ENCODE measurements at places on chromosomes 5 and 9.
A peak's percentile ranks its signal among the peaks of the same experiment; 100 is the strongest.

DNA sequence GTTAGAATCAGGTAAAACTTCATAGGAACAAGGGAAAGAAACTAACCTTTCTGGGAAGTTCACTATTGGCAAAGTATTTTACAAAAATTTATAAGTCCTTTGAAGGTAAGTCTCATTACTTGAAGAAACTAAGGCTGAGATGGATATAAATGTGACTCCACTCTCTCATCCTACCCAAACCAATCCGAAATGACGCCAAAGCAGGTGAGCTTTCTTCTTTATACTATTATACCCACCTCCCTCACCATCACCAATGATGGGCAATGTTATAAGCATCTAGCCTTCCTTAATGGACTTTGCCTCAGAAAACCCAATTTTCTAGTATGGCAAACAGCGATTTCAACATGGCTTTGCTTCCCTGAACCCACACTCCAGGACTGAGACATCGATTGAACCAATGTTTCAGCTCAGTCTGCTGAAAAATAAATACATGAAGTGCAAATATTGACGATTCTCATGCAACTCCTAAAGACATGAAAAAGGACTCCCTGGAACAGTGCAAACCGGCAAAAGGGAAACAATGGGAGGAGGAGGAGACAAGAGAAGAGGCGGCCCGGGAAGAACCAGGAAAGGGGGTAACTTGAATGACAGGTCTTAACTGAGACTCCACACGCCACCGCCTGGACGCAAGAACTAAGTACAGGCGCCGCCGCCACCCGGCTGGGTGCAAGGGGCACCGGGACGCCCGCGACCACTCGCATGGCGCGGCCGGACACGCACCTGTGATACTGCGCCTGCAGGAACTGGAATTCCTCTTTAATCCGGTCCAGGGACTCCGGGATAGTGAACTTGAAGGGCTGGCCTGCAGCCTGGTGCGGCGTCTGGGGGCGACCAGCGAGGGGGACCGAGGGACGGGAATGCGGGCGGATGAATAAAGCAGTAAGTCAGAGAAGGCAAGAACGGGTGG lies 2.5 kb downstream of the TLE1 start:
- DNase-seq, result no peak

DNA sequence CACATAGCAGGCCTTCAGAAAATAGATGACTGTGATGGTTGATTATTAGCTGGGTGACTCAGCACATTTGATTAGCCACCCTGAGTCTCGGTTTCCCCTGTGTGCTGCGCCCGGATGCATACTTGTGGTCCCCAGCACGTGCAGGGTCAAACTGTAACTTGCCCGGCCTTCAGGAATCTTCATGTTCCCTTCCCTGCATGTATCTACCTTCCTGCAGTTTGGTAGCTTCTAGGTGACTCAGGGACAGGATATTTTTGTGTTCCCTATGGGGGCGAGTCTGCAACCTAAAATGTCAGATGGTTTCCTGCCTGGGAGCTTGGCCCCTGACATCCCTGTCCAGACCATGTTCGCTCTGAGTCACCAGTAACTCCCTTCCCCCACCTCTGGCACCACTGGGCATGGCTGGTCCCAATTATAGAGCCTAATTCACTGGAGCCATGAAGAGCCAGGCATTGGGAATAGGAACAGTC lies 13.2 kb downstream of the PTGS1 start:
- DNase-seq, result no peak

DNA sequence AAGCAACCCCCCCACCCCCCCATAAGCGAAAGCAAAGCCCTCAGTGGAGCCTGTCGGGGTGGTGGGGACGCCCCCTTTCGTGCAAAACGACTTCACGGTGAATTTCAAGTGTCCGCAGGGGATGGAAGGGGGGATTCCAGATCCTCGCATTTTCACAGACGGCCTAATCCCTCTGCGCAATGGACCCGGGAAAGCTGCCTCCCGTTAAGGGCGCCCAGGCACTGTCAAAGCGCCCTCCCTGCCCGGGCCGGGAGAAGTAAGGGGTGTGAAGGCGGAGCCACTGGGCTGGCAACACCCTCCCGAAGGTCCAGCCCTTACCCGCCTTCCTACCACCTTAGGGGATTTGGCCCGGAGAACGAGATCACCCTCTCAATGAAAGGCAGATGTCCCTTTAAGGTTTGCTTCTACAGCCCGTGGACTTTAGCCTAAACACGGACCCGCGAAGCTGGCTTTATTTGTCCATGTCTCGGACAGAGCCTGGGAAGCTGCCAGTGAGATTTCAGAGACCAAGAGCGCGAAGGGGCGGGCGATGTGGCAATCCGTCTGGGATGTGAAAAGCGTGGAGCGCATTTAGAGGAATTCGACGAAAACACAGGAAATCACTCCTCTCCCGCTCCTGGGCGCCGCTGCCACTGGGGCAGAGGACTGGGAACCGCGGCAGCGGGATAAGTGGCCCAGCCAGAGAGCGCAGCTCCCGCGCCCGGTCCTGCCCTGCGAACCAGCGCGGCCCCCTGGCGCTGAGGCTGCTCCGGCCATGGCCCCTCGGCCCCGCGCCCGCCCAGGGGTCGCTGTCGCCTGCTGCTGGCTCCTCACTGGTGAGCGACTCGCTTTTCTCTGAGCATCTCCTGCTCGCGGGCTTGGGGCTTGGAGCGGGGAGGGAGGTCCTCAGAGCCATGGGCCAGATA lies at the start of the genes ITGA1 and PELO:
Gene ITGA1 (plus strand): TSS at position 317 of the 905 bp plus-strand sequence. CDS start 438 bp downstream, at position 755.
Gene PELO (plus strand): TSS at position 317 of the 905 bp plus-strand sequence. CDS start 12,479 bp downstream, outside the sequence.
- peak; percentile 46 for DNase-seq

DNA sequence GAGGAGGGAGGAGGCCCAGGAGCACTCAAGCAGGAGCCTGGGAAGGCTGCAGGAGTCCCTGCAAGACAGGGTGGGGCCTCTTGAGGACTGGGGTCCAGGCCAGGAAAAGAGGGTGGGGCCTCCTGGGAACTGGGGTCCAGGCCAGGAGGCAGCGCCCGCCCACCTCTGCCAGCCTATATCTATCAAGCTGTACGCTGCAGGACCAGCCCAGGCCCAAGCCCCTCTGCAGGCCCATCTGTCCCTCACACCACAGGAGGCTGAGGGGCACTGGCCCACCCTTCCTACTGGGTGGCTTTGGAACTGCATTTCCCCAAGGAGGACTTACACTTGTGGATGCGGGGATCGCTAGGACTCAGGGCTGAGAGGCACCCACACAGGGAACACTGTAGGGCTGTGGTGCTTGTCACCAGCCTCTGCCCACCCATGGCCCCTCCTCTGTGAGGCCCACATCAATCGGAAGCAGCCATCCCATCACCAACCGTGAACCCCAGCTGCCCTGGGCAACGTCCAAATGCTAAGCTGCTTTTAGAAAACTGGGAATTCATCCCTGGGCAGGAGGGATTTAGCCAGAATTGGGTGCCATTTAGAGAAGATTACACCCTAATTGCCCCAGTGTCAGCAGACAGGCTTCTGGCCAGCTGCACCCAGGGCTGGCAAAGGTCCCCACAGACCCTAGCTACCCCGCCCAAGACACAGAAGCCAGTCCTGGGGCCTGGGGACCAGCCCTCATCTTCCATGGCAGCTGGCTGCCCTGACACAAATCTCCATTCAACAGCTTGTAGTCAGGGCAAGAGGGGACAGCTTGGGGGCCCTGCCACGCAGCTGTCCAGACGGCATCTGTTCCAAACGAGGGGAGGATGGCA lies 15.3 kb downstream of the BICD2 start:
- no peak for DNase-seq

DNA sequence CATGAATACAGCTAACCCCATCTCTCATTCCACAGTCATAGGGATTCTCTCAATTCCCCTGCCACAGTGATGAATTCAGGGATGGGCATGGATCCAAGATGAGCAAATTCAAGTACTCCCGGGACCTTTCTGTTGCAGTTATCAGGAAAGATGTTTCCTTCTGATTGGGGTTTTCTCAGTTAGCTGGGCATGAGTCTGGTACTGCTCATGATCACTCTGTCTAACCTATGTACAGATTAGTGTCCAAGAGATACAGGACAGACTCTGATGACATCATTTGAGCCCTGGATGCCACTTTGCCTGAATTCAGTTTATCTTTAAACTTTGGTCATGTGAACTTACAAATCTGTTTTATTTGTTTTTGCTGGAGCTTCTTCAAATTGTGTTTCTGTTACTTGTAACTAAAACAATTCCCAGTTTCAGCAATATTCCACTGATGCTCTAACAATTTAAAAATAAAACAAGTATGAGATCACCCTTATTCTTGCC lies 257.7 kb upstream of the KLF9 start:
- no peak for DNase-seq

DNA sequence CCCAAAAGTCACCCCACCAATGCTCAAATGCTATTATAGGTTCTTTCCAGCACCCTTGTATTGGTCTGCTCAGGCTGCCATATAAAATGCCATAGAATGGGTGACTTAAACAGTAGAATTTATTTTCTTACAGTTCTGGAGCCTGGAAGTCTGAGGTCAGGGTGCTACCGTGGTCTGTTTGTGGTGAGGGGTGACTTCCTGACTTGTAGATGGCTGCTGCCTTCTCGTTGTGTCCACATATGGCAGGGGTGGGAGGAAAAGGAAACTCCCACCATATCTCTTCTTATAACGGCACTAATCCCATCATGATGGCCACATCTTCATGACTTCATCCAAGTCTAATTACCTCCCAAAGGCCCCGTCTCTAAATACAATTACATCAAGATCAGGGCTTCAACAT lies 257.8 kb upstream of the TARS1 start:
- no peak for DNase-seq

- DNase-seq, result no peak
Measured at GRCh38 chr5:40846371-40846770, 5.2 kb downstream of the CARD6 start.

DNA sequence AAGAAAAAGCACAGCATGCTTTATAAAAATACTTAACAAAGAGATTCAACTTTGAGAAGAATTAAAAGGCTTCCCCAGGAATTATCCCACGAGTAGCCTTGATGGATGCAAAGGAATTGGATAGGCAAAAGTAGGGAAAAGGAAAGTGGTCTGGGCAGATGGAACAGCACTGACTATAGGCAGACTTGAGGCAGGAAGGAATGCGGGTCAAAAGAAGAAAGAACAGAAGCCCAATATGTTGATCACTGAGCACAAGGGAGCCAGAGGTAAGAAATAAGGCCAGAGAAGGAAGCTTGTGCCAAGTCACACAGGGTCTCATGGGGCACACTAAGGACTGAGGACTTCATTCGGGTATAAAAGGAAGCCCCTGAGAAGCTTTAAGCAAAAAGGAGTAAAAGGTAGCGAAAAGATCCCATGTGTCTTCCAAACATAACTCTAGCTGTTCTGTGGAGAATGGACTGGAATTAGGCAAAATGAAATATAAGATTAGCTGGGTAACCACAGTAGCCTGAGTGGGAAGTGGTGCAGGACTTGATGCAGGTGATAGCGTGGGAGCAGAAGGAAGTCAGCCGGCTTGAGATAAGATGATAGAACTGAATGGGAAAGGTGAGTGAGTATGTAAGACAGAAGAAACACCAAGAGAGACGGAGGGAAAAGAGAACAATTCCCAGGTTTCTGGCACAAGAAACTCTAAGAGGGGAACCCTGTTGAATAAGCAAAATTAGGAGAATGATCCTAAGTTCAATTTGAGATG lies 106.6 kb downstream of the DENND1A start:
- DNase-seq, result no peak

DNA sequence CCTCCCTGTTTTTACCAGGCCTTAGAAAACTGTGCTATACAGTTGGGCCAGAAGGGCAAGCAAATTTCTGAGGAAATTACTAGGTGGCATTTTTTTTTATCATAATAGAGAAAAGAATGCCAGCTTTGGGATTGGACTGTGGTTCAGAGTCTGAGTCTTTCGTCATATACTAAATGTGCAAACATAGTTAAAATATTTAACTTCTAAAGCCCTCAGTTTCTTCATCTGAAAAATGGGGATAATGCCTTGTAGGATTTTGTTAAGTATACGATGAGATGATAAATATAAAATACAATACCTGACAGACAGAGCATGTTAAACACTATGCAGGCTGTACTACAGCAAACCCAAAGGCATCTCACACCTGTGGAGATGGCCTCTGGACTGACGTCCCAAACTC lies 87.3 kb upstream of the GRHPR start:
- no peak for DNase-seq

DNA sequence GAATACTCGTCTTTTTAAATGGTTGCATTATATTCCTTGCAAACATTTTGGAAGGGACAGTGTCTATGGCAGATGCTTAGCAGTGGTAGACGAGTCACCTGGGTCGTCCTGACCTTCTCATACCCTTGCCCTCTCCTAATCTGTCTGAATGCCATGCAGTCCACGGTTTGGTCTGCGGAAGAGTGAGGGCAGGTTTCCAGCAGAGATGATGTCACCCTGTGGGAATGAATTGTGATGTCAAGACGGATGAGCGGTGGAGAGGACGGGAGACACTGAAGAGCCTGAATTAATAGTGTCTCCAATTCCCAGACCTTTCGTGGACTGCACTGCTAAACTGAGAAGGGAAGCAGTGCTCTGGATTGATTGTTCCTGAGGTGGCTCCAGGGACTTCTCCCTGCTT lies 329.0 kb upstream of the PANK3 start:
- DNase-seq, result no peak

DNA sequence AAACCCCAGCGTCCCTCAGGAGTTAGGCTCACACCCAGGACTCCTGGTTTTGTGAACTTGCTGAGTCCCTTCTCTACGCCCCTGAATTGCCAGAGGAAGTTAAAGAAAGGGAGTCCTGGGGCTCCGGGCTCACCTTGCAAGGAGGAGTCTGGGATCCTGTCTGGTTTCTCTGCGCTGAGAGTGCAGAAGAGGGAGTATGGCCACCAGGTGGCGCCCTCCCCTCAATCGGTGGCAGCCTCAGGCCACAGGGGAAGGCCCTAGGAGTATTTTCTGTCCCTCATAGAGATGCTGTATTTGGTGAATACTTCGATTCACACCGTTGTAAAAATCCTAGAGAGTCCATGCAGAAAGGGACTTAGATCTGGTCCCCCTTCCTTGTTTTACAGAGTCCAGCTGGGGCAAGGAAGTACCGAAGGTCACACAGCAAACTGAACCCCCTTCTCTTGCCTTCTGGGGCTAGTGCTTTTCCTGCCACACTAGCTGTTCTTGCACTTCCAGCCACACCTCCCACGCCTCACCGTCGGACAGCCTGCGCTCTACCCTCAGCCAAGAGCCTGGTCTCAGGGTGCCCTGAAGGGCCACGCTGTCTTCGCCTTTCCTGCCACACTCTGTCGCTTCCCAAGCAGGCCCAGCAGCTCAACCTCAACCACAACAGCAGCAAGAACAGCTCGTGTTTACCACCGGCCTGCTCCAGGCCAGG lies 10.2 kb downstream of the HAND1 start:
- peak; percentile 55 for DNase-seq

DNA sequence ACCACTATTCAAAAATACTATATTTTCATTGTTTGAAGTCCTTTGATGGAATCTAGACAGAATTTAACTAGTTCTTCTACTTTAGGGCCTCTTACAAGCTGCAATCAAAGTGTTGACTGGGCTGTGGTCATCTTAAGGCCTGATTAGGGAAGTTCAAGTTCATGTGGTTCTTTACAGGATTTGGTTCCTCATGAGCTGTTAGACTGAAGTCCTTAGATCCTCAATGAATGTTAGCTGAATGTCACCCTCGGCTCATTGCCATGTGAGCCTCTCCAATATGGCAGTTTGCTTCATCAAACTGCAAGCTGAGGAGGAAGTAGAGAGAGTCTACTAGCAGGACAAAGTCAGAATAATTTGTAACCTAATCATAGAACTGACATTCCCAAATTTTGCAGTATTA lies 135.1 kb downstream of the CSNK1G3 start:
- DNase-seq, result no peak

- no peak for DNase-seq
Measured at GRCh38 chr9:37944671-37945481, 40.9 kb upstream of the SLC25A51 start.

All from activated T-helper 9 cell treated with anti-CD3 and anti-CD28 coated beads, Interleukin-2, amount 50 U/mL, for 16 hours (primary cell).